Cardiac muscle cell (in vitro differentiated cells and primary cell): ENCODE measurements at places on chromosomes 16 and 17. TPM values are rescaled to one million over a fixed set of nuclear protein-coding genes. Genes with fewer than 3 reads are reported as not detected.

PRSS22 gene
- not detected in 2 replicates for polyA plus RNA-seq

- DNase-seq, result no peak
These were observed 7.0 kb downstream of the HEATR3 start for GRCh38 chr16:50072730-50073129.

- DNase-seq, result no peak
These were observed 341 bp downstream of the SLC7A6OS start for GRCh38 chr16:68310437-68310773.

DNA sequence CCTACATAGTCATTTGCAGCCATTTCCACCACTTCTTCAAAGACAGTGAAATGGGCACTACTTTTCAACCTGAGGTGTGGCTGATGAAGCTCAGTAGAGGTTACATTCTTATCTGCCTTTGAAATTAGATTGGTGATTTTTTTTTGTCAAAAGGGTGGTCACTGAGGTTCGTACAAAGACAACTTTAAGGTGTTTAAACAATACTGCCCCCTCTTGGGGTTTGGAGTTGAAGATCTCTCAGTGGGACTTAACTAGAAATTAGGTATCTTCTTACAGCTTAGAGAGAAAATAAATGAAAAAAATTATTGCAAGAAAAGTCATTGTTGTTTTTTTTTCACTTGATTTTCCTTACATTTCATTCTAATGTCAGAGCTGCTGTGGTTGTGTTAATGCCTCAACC, 713.2 kb downstream of the CDH11 start:
- DNase-seq, result no peak

DNA sequence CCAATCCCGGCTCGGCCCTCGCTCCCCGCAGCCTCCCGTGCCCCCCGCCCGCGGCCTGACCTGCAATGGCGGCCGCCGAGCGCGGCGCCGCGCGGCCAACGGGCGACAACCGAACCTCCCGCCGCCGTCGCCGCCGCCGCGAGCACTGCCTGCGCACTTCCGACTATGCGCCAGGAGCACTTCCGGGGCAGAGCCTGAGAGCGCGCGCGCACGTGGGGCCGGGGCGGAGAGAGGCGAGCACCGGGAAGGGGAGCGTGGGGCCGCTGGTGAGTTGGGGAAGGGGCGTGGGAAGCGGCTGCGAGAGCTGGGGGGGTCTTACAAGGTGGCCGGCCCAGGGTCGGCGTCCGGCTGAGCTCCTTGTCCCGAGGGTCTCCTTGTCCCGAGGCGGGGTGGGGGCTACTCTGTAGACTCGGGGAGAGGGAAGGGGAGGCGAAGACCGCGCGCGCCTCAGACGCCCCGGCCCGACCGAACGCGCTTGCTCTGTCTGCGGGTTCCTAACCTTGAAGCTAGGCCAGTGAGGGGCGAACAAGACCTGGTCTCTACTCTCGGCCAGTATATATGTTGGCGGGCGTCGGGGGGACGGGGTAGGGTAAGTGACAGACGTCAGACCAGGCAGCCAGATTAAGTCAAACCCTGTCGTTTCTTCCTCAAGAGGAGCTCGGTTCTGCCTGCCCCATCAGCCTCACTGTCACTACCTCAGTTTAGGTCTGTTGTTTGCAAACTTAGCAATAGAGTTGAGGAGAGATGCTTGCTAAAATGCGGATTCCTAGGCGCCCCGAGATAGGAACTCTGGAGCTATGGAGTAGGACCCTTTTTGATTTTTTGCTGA, at the start of the genes CHTF8 and UTP4:
TSS of gene CHTF8 (minus strand) at position 165 of the 829 bp plus-strand sequence. CDS start 11,130 bp downstream, outside the sequence.
TSS of gene UTP4 (plus strand) at position 226 of the 829 bp plus-strand sequence. CDS start 811 bp downstream, outside the sequence.
- peak; percentile 93 for DNase-seq

DNA sequence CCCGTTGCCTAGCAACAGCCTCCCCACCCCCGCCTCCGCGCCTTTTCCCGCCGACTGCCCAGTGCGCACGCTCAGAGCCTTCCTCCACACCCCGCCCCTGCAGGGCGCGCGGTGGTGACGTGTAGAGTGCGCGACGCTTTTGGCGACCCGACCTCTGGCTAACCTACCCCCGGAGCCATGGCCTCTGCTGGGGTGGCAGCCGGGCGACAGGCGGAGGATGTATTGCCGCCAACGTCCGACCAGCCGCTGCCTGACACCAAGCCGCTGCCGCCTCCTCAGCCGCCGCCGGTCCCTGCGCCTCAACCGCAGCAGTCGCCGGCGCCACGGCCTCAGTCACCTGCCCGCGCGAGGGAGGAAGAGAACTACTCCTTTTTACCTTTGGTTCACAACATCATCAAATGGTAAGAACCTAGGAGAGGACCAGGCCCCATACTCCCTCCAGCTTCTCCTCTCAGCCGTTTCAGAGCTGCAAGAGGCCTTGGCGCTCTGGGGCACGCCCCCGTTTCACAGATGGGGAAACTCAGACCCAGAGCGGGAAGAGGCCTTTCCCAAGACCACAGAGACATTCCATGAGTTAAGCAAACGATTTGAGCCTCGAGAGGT, at the start of gene MED9:
TSS of gene MED9 (plus strand) at position 136 of the 603 bp plus-strand sequence. CDS start at position 178, 42 bp downstream.
- peak; percentile 94 for DNase-seq

GRCh38 chr16:9854675-9855074, 327.6 kb downstream of the GRIN2A start:
- DNase-seq, result no peak

GRCh38 chr16:64450177-64450576, 671.7 kb downstream of the CDH11 start:
- no peak for DNase-seq

- DNase-seq, result peak; percentile 57
These were observed 1.2 kb downstream of the NXN start for GRCh38 chr17:978103-979093.
